ENCODE measurements at places on chromosomes 7 and 10.
A peak's percentile ranks its signal among the peaks of the same experiment; 100 is the strongest.

- DNase-seq = no peak
These were observed 91.1 kb downstream of the SPDYE5 start for GRCh38 chr7:75583255-75583654.

- DNase-seq = no peak
These were observed 4.7 kb downstream of the SUN1 start for GRCh38 chr7:837001-837400.

DNA sequence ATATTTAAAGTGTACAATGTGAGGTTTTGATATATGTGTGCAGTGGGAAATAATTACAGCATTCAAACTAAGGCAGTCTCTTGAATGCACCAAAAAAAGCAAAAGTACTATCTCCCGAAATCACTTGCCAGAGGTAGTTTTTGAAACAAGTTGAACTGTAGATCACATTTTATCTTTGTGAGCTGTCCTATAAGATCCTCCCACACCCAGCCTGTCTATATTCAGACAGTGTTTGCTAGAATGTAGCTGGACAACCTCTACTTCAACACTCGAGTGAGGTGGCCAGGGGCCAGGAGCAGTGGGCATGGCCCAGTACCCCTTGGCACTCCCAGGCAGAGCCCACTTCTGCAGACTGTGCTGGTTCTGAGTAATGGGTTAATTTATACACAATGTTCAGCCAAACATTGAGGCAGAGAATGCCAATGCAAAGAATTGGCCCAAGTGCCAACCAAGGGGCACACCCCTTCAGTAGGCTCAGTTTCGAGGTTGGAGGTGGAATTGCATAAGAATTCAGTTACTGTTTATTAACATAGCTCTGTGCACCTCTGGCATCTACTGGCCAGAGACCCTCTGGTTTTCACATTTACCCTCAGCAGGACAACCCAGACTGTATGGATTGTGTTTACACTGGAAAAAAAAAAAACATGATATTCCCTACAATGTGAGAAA lies 70.5 kb downstream of the AHR start:
- peak; percentile 32 for DNase-seq

DNA sequence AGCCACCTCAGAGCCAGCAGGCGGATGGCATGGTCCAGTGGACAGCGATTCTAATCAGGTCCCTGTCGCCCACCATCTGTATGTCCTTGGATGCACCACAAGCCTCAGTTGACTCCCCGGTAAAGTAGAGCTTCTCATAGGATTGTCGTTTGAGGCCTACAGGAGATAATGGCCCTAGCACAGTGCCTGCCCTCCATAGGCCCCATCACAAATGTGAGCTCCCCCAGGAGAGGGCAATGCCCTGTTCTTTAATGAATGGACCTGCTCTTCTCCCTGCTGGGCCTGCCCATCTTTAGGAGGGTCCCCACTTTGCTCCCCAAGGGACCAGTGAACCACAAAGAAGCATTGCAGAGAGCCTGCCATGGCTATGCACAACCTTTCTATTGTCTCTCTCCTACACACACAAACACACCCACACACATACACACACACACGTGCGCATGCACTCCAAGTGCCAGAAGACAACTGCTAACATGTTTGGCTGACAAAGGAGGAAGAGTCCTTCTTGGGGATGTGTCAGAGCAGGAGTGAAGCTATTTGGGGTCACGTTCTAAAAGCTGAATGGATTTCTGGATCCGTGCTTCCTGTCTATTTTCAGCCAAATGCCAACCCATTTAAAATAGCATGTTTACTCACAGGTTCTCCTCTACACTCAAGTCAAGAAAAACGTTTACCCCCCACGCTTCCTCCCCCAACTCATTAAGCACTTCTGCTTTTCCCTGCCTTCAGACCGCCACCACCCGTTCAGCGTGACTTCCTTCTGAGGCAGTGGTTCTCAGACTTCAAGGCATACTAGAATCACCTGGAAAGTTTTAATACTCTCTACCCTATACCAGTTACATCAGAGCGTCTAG lies 196.1 kb downstream of the GRID1 start:
- DNase-seq = no peak

- DNase-seq = no peak
These were observed at the start of gene TMEM273 for GRCh38 chr10:49187950-49188761. Gene TMEM273, minus strand, starts transcription at chr10:49188391. Its CDS starts 55 bp downstream, at chr10:49188336.

DNA sequence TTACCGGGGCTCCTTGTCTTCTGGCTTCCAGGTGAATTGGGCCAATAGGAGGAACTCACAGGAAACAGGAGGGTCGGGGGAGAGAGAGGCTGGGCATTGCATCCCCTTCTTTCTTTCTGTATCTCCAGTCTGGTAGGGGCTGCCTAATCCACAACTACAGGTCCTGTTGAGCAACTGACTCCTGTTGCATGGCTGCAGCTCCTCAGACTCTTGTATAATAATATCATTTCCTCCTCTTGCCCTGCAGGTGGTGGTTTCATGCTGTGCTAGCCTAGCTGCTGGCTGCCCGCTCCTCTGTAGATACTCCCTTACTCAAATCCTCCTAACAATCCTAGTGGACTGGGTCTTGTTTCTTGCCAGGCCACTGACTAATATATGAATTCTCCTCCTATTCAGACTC lies 276.5 kb upstream of the SMIM30 start:
- DNase-seq = no peak

- no peak for DNase-seq
These were observed 4.2 kb downstream of the NPSR1 start for GRCh38 chr7:34662058-34662708.

GRCh38 chr10:124287791-124288190 lies 130.9 kb downstream of the OAT start:
- DNase-seq = no peak

GRCh38 chr10:102229810-102230263 lies 3.7 kb downstream of the ELOVL3 start:
- peak; percentile 77 for DNase-seq

- no peak for DNase-seq
These were observed 552.1 kb downstream of the TFEC start for GRCh38 chr7:115478426-115478825.

- DNase-seq = no peak
These were observed 98.0 kb upstream of the FAM20C start for GRCh38 chr7:94251-94801.

- no peak for DNase-seq
These were observed 9.8 kb downstream of the WDFY4 start for GRCh38 chr10:48694371-48695030.

DNA sequence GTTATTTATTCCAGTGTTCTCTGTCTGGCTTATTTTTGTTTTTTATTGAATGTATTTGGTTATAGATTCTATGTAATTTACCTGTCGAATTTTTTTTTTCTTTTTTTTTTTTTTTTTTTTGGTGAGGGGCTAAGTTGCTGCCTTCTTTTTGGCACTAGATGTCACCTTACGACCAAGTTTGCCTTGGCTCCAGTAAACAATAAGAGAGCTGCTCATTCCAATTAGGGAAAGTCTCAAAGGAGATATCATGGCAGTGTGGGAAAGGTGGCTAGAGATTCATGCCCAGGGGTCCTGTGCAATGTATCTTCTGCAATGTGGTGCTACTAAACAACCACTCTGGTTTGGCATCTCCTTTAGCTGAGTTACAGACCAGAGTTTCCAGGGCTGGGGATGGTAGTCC lies 84.0 kb downstream of the PTPN20 start:
- DNase-seq = peak; percentile 0

DNA sequence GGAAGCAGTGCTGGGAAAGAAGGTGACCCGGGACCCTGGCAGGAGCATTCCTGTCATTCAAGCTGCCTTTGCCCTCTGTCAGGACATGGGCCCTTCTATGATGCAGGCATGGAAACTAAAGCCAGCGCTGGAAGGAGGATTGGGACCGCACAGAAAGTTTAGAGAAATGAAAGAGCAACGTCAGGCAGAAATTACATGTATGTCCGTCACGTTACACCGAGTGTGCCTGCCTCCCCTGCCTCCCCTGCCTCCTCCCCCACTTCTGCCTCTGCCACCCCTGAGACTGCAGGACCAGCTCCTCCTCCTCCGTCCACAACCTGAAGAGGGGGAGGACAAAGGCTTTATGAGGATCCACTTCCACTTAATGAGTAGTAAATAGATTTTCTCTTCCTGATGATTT lies 13.9 kb upstream of the PWWP2B start:
- no peak for DNase-seq

- no peak for DNase-seq
These were observed 92.1 kb downstream of the CABCOCO1 start for GRCh38 chr10:61754587-61755550.

- no peak for DNase-seq
These were observed 266.1 kb downstream of the HGF start for GRCh38 chr7:81503771-81504170.

GRCh38 chr10:70074165-70074564 lies 21.5 kb downstream of the MACROH2A2 start:
- DNase-seq = no peak

- DNase-seq = no peak
These were observed 209.0 kb downstream of the LRMDA start for GRCh38 chr10:75640381-75640780.

GRCh38 chr7:127819975-127820731 lies 168.2 kb downstream of the SND1 start:
- peak; percentile 39 for DNase-seq

DNA sequence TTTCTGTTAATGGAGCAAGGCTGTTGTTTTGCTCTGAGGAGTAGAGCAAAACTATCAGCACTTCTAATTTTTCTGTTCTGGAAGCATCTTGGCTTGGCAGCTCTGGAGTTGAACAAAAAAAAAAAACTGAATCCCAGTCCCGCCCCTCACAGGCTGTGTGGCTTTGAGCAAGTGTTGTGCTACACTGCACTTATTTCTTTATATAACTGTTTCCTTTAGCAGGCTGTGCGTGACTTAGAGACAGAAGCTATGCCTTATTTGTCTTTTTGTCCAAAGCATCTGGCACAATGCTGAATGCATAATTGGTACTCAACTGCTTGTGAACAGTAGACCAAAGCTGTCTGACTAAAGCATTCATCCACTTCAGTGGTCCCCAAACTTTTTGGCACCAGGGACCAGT lies 96.1 kb downstream of the AMPH start:
- DNase-seq = no peak

- no peak for DNase-seq
These were observed 116.3 kb downstream of the CUX1 start for GRCh38 chr7:101933688-101934121.

DNA sequence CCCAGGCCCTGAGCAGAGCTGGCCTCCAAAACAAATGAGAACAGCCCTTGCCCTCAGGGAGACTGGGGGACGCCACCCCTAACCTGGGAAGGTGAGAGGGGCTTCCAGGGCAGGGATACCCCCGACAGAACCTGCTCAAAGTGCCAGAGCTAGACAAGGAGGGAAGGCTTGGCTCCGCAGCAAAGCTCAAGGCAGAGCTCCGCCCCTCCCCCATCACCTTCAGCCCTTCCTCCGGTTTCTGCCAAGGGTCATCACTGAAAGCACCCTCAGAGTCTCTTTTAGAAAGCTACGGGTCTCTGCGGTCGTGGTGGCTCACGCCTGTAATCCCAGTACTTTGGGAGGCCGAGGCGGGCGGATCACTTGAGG lies 73.4 kb upstream of the CUX1 start:
- no peak for DNase-seq

DNA sequence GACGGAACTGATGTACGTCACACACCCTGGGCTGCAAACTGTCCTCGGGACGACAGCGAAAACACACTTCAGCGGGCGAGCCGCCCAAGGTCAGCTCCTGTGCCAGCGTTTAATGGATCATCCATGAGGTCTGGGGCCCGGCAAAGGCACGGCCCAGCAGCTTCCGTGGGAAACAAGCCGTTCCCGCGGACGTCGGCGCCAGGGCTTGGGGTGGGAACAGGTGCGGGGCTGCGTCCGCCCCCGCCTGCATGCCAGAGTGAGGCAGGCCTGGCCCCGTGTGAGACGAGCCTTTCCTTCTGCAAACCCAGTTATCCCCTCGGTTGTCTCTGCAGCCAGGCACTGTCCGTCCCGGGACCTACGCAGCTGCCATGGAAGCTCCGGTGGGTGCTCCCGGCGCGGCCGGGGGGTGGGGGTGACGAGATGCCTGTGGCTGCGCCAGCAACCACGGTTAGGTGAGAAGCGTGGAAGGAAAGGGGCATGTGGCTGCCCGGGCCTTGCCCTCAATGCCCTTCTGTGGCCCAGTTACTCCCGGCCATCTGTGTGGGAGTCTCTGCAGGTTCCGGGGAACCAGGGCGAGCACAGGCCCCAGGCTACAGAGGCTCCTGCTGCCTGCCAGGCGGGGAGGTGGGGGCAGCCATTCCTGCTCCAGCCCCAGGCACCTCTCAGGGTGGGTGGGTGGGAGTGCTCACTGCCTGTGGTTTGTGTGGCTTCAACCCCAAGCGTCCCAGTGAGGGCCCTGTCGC lies 42.2 kb upstream of the PDGFA start:
- DNase-seq = no peak

- DNase-seq = no peak
These were observed 232.0 kb downstream of the VTI1A start for GRCh38 chr10:112678987-112679386.

- DNase-seq = no peak
These were observed 56.9 kb downstream of the ADK start for GRCh38 chr10:74207691-74208480.

GRCh38 chr7:100943693-100944092 lies 5.6 kb upstream of the MUC3A start:
- DNase-seq = no peak

GRCh38 chr7:43615558-43616145 lies 32.7 kb downstream of the STK17A start:
- no peak for DNase-seq

- peak; percentile 19 for DNase-seq
These were observed 447.6 kb upstream of the ZMIZ1 start for GRCh38 chr10:78620985-78621799.

DNA sequence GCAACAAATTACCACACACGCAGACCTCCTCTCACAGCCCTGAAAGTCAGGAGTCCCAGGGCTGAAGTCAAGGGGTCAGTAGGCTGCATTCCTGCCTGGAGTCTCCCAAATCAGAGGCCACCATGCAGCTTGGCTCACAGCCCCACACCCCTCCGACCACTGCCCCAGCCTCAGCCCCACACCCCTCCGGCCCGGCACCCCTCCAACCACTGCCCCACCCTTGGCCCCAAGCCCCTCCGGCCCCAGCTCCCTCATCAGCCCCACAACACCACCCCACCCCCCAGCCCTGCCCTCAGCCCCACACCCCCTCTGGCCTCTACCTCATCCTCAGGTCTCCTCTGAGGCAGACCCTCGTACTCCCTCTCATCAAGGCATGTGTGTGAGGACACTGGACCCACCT lies 85.7 kb downstream of the DIP2C start:
- no peak for DNase-seq
